ENCODE measurements at places on chromosomes 16 and 17. TPM values are rescaled to one million over a fixed set of nuclear protein-coding genes. Genes with fewer than 3 reads are reported as not detected.
A peak's percentile ranks its signal among the peaks of the same experiment; 100 is the strongest.

DNA sequence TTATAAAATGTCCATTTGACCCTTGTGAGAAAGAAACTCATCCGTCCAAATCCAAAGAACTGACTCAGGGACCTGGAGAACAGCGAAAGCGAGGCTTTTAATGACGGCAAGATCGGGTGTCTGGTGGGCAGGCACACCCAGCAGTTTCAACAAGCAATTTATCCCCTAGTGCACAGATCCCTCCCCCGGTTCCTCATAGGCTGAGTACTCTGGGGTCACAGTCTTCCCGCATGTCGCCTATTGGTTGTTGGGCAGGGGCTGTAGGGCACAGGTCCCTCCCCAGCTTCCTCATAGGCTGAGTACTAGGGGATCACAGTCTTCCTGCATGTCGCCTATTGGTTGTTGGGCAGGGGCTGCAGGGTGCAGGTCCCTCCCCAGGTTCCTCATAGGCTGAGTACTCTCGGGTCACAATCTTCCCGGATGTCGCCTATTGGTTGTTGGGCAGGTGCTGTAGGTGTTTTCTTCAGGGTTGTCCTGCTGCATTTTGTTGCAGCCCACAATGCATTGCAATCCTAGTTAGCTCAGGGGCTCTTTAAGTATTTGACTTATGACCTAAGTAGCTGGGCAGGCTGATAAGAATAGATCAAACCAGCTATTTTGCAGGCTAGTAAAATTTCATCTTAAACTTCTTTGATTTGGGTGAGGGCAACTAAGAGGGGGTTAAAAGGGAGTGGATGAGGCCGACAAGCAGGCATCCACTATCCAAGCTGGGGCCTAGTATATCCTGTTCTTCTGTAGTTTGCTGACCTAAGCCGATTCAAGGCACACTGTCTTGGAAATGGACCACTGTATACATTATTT, 3.6 kb upstream of the UTS2R start:
- no peak for DNase-seq

- peak; percentile 50 for DNase-seq
These were observed 586 bp downstream of the GLYR1 start for GRCh38 chr16:4846503-4846900.

Gene PIEZO1
- polyA plus RNA-seq: 44.6 TPM

- peak; percentile 28 for DNase-seq
These were observed 1.7 kb downstream of the KANSL1 start for GRCh38 chr17:46191322-46192188.

GRCh38 chr17:76869496-76870376, 1.5 kb downstream of the MGAT5B start:
- DNase-seq: no peak

- DNase-seq: peak; percentile 76
These were observed 123.0 kb downstream of the MSI2 start for GRCh38 chr17:57379237-57379894.

DNA sequence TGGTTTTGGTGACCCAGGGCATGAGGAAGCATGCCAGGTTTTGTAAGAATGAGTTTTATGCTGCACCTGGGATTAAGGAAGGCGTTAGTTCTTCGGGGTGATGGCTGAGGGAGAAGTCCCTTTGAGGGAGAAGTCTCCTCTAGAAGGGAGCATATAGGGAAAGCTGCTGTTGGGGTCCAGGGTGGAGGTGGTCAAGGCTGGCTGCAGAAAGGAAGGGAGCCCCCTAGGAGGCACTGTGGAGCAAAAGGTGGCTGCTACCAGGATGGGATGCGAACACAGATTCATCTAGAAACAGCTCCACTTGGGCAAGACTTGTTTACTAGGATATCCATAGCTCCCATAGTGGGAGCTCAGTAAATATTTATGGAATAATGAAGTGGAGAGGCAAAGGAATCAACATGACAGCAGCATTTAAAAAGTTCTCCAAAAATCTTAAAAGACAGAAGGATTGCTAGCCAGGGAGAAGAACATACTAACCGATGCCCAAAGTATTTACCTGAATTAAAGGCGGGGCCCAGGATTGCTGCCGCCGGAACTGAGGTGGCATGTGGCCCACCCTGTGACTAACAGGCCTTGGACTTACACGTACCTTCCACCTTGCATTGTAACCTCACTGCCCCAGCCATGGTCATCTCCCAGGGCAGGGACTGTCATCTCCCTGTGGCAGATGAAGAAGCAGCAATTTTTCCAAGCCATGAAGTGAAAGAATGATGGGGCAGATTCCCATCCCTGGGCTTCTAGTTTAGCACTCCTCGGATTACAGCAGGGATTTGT, 7.1 kb upstream of the LPCAT2 start:
- DNase-seq: no peak

All from renal pelvis (tissue), 12 donors.